Tongue (tissue), 3 donors: ENCODE measurements at places on chromosomes 7 and 10. TPM values are rescaled to one million over a fixed set of nuclear protein-coding genes. Genes with fewer than 3 reads are reported as not detected.

Gene MGAM2
- 0.72 TPM for total RNA-seq

Gene SAP25
- total RNA-seq: 2.9 TPM

Gene UNCX
- total RNA-seq: not detected

Gene PARD3
- 129 TPM for total RNA-seq

Gene PHKG1
- 65.2 TPM for total RNA-seq

Gene TMEM196
- not detected for total RNA-seq

Gene FAM200A
- total RNA-seq: 7.3 TPM

Gene EBF3
- 44.4 TPM for total RNA-seq

Gene MYO1G
- 1.9 TPM for total RNA-seq

Gene CABCOCO1
- total RNA-seq: 0.92 TPM

Gene SMARCD3
- total RNA-seq: 72.5 TPM

Gene POLR2J3
- 22.6 TPM for total RNA-seq

Gene ZNF467
- 4.2 TPM for total RNA-seq

Gene MLXIPL
- 3.4 TPM for total RNA-seq

Gene NAT16
- not detected for total RNA-seq

Gene TYW1
- 17.2 TPM for total RNA-seq

Gene OR2A5
- total RNA-seq: not detected

Gene CDNF
- total RNA-seq: 4.8 TPM

Gene CNNM1
- total RNA-seq: 0.92 TPM

Gene ATOH7
- 0.82 TPM for total RNA-seq

Gene PDE6C
- not detected for total RNA-seq

Gene LRRC18
- not detected for total RNA-seq

Gene UBE3C
- total RNA-seq: 90.0 TPM

Gene CALCR
- 7.0 TPM for total RNA-seq

Gene FLNC
- 1,540 TPM for total RNA-seq

Gene DENND2A
- total RNA-seq: 29.6 TPM

Gene KIAA1549
- 5.8 TPM for total RNA-seq

Gene CHRM2
- total RNA-seq: 1.0 TPM

Gene CPA2
- total RNA-seq: not detected

Gene BTBD16
- total RNA-seq: 0.41 TPM

Gene SLIT1
- total RNA-seq: 0.72 TPM

Gene RARRES2
- 35.5 TPM for total RNA-seq

Gene ASAH2B
- total RNA-seq: 2.1 TPM

Gene CC2D2B
- 2.2 TPM for total RNA-seq

Gene BET1
- 34.3 TPM for total RNA-seq

Gene KAZALD1
- 20.5 TPM for total RNA-seq

Gene SYT15
- total RNA-seq: 1.1 TPM

Gene RAB19
- total RNA-seq: not detected

Gene EGR2
- 1.6 TPM for total RNA-seq

Gene SLC13A1
- not detected for total RNA-seq

Gene CLDN15
- 5.0 TPM for total RNA-seq

Gene MSMB
- total RNA-seq: not detected

Gene ARID5B
- 33.8 TPM for total RNA-seq

Gene MARVELD1
- 24.8 TPM for total RNA-seq
